ENCODE measurements at places on chromosomes 16 and 17. TPM values are rescaled to one million over a fixed set of nuclear protein-coding genes. Genes with fewer than 3 reads are reported as not detected.

Gene FA2H
- 4.2 TPM for total RNA-seq

DNA sequence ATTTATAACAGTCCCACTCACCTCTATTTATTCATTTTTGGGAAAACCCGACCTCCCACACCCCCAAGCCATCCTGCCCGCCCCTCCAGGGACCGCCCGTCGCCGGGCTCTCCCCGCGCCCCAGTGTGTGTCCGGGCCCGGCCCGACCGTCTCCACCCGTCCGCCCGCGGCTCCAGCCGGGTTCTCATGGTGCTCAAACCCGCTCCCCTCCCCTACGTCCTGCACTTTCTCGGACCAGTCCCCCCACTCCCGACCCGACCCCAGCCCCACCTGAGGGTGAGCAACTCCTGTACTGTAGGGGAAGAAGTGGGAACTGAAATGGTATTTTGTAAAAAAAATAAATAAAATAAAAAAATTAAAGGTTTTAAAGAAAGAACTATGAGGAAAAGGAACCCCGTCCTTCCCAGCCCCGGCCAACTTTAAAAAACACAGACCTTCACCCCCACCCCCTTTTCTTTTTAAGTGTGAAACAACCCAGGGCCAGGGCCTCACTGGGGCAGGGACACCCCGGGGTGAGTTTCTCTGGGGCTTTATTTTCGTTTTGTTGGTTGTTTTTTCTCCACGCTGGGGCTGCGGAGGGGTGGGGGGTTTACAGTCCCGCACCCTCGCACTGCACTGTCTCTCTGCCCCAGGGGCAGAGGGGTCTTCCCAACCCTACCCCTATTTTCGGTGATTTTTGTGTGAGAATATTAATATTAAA, 638 bp upstream of the TMEM88 start:
- no peak overlapping the region for H3K4me3 ChIP-seq
- no peak overlapping the region for H3K27ac ChIP-seq

Gene SLC6A2
- total RNA-seq: 0.09 TPM

Gene TSPAN10
- total RNA-seq: 2.1 TPM

Gene GSPT1
- 99.0 TPM for total RNA-seq

Gene MRPL38
- total RNA-seq: 89.8 TPM

GRCh38 chr17:77501751-77502625, 361.2 kb downstream of the SEC14L1 start:
- peaks cover 4% of the 10 kb centered on the region for H3K36me3 ChIP-seq
- H3K27me3 ChIP-seq: no peaks in the 10 kb centered on the region

Data from kidney (tissue), 22 donors.